ENCODE measurements at places on chromosomes 5 and 9.

DNA sequence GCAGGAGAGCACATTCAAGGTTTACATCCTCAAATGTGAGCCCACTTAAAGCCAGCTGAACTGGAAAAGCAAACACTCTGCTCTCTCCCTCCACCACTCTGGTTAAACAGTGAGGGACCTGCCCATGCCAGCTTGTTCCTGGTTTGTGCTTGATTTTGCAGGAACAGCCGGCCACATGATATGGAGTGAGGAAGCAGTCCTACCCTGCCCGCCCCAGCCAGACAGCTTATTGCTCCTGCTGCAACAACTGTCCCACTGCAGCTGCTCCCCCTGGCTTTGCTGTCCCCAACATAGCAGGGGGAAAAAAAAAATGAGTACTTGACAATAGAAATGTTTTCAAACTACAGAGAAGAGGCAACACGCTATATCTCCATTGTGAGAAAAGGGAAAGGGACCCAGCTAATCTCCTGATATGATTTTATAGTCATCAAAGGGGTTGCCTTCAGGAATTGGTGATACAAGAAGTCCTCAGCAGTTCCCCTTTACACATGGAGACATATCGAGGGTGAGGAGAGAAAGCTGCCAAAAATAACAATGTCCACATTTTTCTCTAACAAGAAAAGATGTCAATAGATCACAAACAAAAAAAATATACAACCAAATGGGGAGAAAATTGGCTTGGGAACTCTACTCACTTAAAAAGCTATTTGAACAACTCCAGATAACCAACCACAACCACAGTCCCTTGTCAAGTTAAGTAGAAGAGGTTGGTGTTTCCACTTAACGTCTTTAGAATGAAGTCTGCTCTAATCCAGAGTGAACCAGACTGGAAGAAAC, 4.6 kb downstream of the MYO10 start:
- DNase-seq, result no peak

GRCh38 chr9:87226896-87227295, 270.8 kb upstream of the DAPK1 start:
- DNase-seq, result no peak

DNA sequence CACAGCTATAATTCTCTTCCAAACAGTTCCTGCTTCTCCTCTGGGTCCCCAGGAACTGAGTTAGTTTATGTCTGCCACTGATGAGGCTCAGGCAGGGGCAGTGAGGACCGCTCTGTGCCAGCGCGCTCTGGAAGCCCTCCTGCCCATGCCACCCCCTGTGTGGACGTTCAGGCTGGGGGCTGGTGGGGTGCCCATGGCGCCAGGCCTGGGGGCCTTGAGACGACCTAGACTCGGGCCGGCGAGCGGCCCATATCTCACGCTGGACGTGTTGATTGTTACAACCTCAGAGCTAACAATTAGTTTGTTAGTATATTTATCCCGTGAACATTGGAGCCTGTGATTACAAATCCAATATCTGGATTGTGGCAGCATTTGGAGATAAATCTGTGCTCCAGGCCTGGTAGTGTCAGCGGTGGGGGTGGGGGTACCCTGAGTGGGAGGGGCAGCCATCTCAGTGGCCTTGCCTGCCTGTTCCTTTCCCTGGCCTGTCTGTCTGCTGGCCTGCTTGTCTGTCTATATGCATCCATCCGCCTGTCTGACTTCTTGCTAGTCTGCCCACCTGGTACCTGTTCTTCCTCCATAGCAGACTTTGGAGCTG, 256.5 kb upstream of the MVB12B start:
- DNase-seq, result no peak

GRCh38 chr5:27171761-27172261, 133.4 kb upstream of the CDH9 start:
- DNase-seq, result no peak

DNA sequence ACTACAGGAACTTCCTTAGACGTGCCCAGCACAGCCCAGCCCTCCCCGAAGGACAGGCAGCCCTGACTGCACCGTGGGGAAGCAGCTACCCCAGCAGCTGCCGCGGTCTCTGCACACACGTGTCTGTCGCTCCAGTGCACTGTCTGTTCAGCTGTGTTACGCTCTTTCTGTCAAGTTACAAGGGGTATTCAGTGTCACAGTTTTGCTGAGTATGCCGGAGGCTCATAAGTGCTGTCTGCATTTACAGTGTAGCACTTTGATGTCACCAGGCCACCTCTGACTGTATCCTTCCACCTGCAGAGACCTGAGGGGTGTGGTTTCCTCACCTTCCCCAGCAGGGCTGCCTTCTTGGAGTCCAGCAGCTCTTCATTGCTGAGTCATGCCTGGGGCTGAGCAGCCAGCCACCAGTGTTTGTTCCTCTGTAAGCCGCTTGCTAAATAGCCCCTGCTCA, 126.8 kb downstream of the EHMT1 start:
- no peak for DNase-seq

DNA sequence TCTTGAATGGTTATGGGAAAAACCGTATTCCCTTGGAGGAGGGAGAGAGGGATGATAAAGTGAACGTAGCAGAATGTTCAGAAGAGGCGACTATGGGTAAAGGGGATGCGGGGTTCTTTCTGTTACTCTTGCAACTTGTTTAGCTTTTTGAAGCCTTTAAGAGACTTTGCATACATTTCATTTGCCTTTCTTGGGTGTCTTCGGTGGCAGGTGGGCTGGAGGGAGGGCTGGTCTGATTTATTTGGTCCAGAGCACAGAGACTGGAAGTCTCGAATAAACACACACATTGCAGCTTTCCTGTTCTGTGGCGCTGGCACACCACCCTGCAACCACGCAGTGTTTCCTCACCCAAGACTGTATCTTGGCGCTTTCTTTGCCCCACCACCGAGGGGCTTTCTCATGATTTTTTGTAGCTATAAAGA, 23.2 kb downstream of the TTF1 start:
- DNase-seq, result no peak

DNA sequence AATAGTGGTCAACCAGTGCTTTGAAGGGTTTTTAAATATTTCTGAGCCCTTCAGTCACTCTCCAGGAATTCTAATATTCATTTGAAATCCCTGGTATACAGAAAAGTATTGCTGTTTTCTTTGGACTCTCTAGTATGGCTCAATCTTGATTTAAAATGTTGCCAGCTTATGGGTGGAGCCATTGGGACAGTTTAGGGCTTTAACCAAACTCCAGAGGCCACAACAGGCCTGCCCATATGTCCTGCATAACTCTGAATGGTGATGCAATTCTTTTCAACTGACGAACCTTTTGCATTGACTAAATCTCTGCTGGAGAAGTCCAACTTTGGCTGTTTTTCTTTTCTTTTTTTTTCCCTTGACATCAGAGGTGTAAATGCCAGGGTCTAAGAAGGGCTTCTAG, 10.3 kb upstream of the ANKHD1 start:
- DNase-seq, result peak; percentile 29

- no peak for DNase-seq
Measured at GRCh38 chr9:108766626-108767161, 89.1 kb downstream of the ACTL7B start.

DNA sequence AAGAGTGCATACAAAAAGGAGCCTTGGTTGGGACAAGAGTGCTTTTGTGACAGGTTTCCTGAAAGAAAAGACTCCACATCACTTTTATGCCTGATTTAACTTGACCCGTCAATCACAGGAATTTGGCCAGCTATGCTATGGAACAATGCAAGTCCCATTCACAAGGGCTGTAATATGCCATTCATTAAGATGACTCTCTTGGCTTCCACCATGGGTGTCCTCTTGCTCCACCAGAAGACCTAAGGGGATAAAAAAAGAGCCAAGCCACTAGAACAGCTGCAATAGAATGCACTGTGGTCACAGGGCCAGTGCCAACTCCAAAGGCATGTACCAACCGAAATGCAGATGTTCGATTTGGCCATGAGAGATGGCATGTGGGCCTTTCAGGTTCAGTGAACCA, 480.1 kb upstream of the MPDZ start:
- no peak for DNase-seq
